ENCODE measurements at places on chromosomes 1 and 21.

DNA sequence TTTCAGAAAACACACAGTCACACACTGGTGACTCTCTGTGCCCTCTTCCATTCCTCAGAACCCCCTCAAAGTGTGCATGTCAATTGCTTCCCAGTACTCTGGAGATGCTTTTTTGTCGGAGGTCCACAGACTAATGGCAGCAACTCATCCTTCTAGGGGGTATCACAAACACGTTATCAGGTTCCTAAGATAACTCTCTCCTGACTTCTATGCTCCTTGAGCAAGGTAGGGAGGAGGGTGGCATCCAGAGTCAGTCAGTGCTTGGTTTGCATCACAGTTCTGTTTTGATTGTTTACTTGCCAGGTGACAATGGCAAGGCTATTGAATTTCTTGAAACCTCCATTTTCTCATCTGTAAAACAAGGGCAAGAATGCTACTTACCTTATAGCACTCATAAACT lies 39.4 kb upstream of the DYNLT5 start:
- DNase-seq, result no peak

DNA sequence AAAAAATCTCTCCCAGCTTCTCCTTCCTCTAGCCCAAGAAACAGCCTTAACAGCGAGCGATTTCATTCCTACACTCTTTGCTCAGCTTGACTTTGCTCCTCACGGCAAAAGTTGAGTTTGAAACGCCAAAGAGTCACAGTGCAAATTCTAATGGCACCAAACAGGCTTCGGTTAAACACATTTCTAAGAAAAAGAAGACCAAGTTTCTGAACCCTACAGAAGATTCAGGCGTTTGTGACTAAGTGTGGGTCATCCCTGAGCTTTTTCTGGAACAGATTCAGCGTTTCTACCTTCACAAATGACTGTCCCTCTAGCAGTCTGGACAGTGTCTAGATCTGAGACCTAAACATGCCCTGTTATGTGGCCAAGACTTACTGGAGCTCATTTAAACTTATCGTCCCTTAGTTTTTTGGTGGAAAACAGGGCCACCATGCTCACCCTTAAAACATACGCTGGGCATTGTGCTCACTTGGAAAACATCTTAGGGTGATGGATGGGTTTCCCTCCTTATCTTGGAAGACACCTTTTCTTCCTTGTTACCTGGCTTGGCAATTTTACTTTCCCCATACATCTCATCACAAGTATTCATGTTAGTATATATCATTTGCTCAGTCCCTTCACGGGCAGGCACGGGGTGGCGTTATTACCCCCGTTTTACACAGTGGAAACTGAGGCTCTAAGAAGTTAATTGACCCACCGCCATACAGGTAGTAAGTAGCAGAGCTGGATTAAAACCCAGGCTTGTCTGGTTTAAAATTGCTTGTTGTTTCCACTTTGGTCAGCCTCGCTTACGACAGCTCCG lies 1.0 kb downstream of the C1orf198 start:
- no peak for DNase-seq

DNA sequence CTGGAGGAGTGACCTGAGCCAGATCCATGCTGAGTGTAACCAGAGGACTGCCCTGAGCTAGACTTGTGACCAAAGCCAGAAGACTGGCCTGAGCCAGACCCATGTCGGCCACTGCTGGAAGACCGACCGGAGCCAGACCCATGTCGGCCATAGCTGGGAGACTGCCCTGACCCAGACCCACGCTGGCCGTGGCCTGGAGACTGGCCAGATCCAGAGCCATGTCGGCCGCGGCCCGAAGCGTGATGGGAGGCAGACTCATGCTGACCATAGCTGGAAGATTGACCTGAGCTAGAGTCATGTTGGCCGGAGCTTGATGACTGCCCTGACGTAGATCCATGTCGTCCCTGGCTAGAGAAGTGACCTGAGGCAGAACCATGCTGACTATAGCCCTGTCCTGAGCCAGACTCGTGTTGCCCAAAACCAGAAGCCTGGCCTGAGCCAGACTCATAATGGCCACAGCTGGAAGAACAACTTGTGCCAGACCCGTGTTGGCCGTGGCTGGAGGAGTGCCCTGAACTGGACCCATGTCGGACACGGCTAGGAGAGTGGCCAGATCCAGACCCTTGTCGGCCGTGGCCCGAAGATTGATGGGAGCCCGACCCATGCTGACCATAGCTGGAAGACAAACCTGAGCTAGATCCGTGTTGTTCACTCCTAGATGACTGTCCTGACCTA lies 5.1 kb downstream of the HRNR start:
- no peak for DNase-seq

DNA sequence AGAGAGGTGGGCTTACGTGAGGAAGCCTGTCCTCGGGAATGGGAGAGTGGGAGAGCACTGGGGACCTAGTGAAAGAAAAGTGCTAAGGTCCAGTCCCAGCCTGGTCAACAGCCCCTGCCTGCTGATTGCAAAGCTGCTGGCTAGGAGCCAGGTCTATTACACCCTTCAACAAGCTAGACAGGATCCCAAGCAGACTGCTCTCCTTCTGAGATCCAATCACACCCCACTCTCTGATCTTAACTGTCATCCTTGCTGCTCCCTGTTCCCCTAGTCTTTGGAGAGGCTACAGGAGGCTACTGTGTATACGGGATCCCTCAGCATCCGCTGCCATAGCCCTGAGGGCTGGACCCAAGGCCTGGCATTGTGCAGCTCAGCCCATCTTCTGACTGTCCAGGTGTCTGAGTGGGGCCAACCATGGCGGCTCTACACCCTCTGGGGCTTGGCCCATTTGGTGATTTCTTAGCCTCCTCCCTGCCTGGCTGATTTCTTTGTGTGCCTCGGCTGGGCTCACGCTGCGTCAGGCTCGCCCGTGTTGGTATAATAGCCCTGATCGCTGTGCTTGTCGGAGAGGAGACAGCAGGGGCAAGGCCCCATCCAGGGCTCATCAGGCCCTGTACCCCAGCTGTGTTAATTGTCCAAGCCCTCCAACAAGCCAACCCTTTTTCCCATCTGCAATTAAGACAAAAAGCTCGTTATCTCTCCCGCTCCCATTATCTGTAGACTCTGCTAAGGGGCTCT lies 43.9 kb downstream of the NAV1 start:
- peak; percentile 79 for DNase-seq

DNA sequence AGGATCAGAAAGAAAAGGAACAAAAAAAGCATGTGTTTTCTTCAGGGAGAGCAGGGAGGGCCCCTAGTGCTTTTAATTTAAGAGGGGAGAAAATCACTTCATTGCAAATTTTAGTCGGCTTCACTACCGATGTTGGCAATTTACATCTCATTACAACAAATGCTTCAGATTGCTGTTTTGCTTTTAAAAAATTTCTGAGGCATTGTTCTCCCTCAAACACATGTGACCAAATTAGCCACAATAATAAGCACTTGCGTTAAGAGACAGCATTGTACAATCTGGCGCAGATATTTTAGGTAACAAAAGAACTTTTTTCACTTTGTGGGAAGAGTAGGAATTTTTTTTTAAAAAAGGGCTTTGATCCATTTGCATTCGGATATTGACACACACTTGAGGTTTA lies 29.8 kb downstream of the BEND5 start:
- DNase-seq, result no peak

DNA sequence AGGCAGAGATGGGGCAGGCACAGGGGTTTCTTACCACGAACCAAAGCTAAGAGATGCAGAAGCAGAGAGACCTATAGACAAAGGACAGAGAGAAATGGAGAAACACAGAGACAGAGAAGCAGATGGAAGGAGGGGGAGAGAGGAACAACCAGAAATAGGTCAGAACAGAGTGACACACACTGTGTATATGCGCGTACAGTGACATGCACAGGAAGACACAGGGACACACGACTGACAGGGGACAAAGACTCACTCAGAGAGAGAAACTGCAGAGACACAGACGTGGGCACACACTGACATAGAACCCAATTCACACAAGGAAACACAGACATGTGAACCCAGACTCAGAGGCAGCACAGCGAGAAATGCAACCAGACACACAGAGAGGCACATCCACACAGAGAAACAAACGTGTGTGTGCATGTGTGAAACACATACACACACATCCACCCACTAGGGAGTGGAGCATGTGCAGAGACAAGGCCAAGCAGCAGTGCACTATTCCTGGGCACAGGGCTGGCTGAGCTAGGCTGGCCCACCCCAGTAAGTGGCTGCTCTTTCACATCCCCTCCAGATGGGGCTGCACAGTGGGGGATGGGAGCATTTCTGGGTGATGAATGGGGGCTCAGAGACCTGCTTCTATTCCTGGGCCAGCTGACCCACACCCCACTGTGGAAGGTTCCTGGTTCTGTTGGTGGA lies 123.4 kb upstream of the CSF3R start:
- DNase-seq, result no peak

GRCh38 chr21:15446223-15446622 lies 283.6 kb upstream of the USP25 start:
- no peak for DNase-seq

GRCh38 chr1:165592945-165593823 lies 37.9 kb upstream of the MGST3 start:
- peak; percentile 82 for DNase-seq
